Sciatic nerve (tissue), 2 donors: ENCODE measurements at places on chromosomes 3 and 15. TPM values are rescaled to one million over a fixed set of nuclear protein-coding genes. Genes with fewer than 3 reads are reported as not detected.

- DNase-seq, result no peak
These were observed 24.7 kb downstream of the SLC24A1 start for GRCh38 chr15:65646486-65646885.

GRCh38 chr3:61537366-61537765 is 24.0 kb upstream of the PTPRG start:
- no peak for DNase-seq

DNA sequence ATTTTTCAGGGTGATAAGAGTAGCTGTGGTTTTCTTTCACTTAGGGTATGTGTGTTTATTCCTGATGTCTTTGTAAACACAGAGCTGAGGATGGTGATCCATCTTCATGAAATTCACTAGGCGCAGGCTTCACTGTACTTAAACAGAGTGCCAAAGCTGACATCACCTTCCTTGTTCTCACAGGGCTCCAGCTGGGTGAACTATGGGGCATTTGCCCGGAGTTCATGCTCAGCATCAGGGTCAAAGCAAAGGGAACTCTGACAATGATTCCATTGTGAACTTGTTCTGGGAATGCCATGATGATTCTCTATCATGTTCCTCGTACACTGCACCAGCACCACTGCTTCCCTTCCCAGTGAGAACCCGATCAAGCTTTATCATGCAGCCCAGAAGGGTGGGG is 184.8 kb upstream of the P2RY1 start:
- no peak for DNase-seq

Gene STRIT1
- not detected for total RNA-seq

Gene ZNF148
- total RNA-seq, result 60.6 TPM

- DNase-seq, result no peak
These were observed 802 bp upstream of the NECTIN3 start for GRCh38 chr3:111070772-111071256.

- DNase-seq, result no peak
These were observed 57.4 kb upstream of the GADL1 start for GRCh38 chr3:30951826-30952225.

DNA sequence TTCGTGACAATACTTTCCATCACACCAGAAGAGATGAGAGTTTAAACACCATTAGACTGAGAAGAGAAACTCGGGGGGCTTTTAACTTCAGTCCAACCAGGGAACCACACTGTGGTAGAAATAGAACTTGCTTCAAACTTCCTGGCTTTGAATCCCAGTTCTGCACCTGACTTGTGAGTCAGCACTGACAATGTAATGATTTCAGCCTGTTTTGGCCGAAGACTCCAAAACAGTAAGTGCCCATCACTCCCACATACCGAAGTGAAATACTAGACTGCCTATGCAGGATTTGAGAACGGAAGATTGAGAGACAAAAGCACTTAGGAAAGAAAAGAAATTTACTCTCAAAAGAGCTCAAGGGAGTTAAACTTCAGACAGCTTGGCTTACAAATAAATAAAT is 27.0 kb downstream of the C2CD4B start:
- DNase-seq, result no peak

Gene INAFM2
- total RNA-seq, result 25.5 TPM

DNA sequence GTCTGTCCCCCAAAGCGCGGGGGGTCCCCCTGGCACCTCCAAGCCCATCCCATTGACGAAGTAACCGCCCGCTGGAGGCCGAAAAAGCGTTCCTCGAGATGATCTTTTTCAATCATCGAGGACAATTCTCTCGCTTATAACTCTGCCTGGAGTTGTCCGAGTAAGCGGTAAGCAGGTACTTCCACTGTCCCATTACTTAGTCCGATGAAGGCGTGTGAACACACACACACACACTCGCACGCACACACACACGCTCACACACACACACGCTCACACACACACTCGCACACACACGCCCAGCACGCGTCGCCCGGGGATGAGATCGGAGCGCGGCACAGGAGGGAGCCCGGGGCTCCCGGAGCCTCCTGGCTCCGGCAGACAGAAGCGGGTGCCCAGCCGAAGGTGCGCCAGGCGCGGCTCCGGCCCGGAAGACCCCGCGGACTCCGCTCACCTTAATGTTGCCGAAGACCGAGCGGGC is 430 bp downstream of the SLCO2A1 start:
- no peak for DNase-seq

Gene GABRR3
- total RNA-seq, result not detected

GRCh38 chr15:44719293-44719999 is 8.1 kb downstream of the B2M start:
- DNase-seq, result no peak

Gene BCL6
- total RNA-seq, result 188 TPM

Gene LMOD3
- 0.09 TPM for total RNA-seq

DNA sequence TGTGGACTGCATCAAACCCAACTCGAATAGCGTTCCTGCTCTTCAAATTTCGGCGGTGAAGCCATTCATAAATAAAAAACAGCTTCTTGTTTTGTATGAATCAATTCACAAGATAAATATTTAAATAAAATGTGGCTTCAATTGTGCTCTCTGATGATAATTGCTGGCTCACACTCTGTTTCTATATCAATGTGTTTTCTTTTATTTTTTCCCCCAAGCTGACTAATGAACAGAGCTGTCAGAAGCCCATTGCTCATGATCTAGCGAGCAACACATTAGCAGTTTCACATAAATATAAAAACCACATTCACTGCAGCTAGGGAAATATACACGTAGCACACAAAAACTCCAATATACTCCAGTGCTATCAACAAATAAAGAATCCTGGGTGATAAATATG is 45.0 kb upstream of the FOXP1 start:
- DNase-seq, result no peak

Gene SLC12A6
- 28.8 TPM for total RNA-seq

DNA sequence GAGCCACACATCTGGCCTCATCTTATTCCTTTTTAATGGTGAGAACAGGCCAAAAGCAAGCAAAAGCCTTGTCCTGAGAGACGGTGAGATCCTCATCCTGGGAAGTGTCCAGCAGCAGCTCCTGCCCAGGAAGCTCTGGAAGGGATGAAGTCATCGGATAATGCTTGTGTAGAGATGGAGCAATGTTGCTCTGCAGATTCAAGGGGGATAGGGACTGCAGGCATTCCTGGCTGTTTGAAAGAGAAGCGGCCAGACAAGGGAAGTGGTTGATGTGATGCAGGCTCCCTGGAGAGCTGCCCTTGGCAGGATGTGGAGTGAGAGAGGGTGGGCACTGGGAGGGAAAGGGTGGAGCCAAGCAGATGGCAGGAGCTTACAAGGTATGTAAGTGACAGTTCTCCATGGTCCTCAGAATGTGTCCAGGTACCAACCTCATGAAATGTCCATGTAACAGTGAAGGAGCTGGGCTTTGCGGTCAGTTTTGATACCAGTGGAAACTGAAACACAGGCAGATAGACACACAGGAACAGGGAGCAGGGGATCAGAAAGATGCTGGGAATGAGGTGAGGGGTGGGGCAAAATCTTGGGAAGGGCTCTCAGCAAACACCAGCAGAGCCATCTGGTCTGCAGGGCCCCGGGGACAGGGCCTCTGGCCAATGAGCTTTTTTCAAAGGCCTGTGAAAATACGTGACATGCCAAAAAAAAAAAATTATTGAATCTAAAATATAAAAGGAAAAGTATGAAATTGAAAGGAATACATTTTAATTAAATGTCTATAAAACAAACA is 32.2 kb upstream of the LACTB start:
- no peak for DNase-seq

GRCh38 chr3:122365073-122365472 is 18.0 kb downstream of the MIX23 start:
- DNase-seq, result no peak

DNA sequence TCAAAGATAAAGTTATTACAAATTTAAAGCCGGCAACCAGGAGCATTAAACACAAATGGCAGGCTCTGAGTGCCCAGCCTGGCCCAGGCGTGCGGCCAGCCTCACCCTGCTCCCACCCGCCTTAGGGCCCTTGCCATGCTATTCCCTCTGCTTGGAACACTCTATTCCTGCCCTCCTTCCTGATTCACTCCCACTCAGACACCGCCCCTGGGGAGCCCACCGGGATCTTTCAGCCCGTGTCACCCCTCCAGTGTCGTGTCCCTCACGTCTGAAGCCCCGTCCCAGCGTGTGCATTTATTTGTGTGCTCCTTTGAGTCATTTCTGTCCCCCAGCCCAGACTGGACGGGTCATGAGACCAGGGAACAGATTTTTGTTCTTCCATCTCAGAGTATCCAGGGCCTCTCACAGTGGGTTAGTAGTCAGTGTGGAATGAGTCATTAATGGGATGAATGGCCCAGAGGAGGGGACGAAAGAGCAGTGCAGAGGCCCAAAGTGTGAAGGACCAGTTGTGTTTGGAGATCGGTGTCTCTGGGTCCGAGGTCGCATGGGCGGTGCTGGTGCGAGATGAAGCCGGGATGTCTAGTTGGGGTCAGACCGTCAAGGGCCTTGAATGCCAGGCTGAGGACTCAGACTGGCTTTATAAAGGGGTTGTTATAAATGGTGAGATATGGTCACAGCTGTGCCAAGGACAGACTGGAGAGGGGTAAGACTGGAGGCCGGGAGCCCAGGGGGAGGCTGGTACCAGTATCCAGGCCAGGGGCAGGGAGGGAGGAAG is 58.9 kb upstream of the SLC6A6 start:
- no peak for DNase-seq

Gene GLDN
- total RNA-seq, result 94.5 TPM

DNA sequence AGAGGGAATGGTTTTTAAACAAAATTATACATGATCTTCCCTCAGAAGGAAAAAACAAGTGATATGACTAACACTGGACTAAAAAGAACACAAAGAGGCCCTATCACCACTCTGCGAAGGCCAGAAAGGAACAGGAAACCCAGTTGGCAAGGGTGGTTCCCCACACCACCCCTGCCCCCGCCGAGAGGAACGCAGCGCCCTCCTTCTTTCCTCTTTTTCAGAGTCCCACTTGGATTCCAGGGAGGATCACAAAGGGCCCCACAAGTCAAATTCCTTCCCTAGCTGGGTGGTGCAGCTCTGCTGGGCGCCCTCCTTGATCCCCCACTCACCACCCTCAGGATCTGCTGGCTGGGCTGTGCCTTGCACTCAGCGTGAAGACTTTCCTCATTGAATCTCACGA is 29.8 kb downstream of the PLA1A start:
- DNase-seq, result no peak

GRCh38 chr3:172626021-172626640 is 84.7 kb downstream of the NCEH1 start:
- no peak for DNase-seq

DNA sequence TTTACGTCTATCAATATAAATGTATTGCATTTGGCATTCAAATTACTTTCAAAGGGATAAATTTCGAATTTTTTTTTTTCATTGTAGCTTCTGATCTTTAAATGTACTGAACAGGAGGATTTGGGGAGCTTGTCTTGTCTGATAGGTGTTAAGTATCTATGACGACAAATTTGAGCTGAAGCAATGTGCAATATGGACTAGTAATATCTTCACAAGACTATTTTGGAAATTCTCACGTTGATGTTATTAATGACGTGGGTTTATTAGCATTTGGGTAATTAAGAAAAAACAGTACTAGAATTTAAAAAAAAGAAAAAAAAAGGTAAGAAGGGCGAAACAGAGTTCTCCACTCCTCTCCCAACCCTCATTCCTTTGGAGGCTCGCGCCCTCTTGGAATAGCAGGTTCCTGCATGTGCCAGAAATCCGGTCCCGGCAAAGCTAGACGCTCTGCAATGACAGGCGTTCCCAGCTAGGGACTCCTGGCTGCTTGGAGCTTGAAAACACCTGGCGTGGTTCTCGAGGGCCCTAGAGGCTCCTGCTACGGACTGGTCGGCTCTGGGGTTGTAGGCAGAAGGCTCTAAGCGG is 648 bp upstream of the P2RY1 start:
- DNase-seq, result no peak

Gene GPR15
- total RNA-seq, result 0.36 TPM

- DNase-seq, result no peak
These were observed 6.1 kb downstream of the CD96 start for GRCh38 chr3:111548092-111548491.

- peak; percentile 27 for DNase-seq
These were observed 76.6 kb upstream of the DLG1 start for GRCh38 chr3:197375001-197375441.

Gene CADM2
- total RNA-seq, result 60.8 TPM

Gene HESX1
- total RNA-seq, result 0.89 TPM

DNA sequence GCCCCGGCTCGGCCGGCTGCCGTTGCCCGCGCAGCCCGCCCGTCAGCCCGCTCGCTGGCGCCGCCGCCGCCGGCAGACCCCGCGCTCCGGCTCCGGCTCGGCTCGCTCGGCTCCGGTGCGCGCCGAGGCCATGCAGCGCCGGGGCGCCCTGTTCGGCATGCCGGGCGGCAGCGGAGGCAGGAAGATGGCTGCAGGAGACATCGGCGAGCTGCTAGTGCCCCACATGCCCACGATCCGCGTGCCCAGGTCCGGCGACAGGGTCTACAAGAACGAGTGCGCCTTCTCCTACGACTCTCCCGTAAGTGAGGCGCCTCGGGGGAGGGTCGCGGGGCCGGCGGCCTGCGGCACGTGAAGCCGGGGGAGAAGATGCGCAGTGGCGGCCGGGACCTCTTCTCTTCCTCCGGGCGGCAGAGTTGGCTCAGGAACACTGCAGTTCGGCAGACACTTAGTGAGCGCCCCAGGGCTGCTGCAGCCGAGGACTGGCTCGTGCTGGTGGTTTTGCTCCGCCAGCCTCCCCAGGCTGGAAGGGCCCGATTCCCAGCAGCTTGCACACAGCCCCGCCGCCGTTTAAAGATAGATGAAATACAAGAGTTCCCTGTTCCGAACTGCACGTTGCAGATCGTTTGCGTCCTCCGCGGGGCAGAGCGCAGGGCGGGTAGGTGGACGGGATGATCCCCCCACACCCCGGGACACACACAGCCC is 407 bp downstream of the USP13 start:
- peak; percentile 82 for DNase-seq

- no peak for DNase-seq
These were observed 21.3 kb upstream of the ALDH1A3 start for GRCh38 chr15:100858294-100858693.

- peak; percentile 83 for DNase-seq
These were observed 103.1 kb downstream of the CMSS1 start for GRCh38 chr3:99920481-99921376.

DNA sequence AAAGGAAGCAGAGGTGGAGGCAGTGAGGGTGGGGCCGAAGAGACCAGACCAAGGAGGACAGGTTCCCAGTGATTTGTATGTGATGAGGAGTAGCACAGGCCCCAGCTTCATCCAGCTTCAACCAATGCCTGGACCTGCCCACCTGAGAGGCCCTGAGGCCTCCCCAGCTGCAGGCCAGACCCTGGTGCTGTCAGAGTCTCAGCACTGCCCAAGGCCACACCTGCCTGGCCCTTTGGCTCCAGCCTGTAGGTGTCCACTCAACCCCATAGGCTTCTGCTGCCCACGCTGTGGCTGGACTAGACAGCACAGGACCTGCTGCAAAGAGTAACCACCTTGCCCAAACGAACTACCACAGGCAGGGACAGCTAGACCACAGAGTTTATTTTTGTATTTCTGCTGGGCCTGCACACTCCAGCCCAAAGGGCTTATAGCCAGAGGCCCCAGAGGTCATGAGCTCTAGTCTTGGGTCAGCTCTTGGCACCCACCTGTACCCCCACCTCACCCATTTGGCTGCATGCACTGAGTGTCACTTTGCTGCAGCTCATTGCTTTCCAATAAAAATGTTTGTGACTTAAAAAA is 81.9 kb upstream of the CDV3 start:
- no peak for DNase-seq

Gene DNAH12
- total RNA-seq, result 0.80 TPM
